Kasumi-1 (cell line): ENCODE measurements at places on chromosomes 1 and 21.
A peak's percentile ranks its signal among the peaks of the same experiment; 100 is the strongest.

GRCh38 chr1:4449972-4450371 is 204.4 kb upstream of the AJAP1 start:
- DNase-seq, result no peak

DNA sequence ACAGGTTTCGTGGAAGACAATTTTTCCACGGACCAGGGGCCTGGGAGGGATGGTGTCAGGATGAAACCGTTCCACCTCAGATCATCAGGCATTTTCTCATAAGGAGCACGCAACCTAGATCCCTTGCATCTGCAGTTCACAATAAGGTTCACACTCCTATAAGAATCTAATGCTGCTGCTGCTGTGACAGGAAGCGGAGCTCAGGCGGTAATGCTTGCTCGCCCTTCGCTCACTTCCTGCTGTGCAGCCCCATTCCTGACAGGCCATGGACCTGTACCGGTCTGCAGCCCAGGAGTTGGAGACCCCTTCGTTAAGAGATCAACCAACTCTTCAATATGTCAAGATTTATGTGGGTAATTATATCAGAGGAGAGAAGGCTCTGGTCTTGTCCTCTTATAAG is 3.3 kb upstream of the DHX9 start:
- no peak for DNase-seq

DNA sequence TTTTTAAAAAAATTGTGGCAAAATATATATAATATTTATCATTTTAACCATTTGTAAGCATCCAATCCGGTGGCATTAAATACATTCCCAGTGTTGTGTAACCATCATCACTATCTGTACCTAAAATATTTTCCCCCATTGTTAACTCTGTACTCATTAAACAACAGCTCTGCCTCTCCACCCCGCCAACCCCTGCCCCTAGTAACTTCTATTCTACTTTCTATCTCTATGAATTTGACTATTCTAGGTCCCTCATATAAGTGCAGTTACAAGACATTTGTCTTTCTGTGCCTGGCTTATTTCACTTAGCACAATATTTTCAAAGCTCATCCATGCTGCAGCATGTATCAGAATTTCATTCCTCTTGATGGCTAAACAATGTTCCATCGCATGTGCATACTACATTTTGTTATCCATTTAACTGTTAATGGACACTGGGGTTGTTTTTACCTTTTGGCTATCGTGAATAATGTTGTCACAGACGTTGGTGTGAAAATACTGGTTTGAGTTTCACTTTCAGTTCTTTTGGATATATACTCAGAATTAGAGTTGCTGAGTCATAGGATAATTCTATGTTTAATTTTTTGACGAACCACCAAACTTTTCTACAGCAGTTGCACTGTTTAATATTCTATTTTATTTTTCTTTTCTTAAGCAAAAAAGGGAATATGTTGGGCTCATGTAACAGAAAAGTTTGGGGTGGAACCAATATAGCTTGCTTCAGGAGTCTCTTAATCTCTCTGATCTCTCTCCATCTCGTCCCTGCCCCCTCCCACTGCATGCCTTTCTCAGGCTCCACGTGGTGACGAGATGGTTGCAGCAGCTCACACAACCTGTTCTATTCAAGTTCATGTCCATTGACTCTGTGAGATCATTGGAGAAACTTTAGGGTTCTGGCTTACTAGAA is 25.2 kb upstream of the RCAN1 start:
- DNase-seq, result no peak

DNA sequence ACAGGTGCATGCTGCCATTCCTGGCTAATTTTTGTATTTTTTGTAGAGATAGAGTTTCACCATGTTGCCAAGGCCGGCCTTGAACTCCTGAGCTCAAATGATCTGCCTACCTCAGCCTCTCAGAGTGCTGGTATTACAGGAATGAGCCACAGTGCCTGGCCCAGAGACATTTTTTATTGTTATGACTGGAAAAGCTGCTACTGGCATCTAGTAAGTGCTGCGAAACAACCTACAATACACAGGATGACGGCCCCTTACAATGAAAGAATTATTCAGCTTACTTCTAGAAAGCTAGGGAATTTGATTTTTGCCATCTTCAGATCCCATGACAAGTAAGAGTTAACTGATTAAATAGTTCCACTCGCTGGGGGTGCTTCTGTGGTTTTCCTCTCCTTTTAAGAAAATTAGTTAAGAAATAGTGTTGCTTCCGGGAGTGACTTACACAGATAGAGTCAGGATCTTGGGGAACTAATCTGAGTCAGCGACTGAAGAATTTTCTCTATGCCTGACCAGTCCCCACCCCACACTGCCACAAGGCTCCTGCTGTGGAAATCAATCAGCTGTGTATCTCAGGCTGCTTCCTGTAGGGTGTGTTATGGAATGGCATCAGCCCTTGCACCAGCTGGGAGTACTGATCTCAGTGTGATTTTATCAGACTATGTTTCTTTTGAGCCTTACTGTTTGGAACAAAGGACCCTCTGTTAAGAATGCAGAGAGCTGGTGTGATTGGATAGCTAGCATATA is 93.0 kb upstream of the BMP8A start:
- peak; percentile 93 for DNase-seq

DNA sequence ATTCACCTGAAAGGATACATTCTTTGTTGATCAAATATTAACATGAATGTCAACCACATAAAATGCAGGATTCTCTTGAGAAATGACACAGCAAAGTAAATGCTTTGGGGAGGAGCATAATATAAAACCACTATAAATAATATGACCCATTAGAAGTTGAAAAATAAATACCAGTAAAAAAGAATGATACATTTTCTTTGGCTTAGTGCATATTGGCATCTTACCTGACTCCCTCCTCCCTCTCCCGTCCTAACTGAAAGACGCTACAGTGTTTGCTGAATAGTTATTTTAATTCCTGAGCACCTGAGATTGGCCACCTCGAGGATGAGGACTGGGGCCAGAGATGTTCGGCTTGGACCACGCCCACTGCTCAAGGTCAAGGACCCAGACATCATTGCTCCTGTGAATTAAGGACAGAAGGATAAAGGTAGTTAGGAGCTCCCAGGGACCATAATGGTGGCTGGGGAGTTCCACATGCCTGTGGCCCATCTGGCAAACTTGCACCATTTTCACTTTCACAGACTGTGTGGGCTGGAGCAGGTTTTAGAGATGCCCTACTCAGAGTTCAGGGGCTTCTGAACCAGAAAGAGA is 16.4 kb upstream of the CPLANE2 start:
- DNase-seq, result no peak

- DNase-seq, result no peak
Observed at GRCh38 chr1:62110198-62110817, 84.3 kb upstream of the L1TD1 start.
